Epithelial cell of prostate (primary cell): ENCODE measurements at places on chromosomes 13 and 19.

DNA sequence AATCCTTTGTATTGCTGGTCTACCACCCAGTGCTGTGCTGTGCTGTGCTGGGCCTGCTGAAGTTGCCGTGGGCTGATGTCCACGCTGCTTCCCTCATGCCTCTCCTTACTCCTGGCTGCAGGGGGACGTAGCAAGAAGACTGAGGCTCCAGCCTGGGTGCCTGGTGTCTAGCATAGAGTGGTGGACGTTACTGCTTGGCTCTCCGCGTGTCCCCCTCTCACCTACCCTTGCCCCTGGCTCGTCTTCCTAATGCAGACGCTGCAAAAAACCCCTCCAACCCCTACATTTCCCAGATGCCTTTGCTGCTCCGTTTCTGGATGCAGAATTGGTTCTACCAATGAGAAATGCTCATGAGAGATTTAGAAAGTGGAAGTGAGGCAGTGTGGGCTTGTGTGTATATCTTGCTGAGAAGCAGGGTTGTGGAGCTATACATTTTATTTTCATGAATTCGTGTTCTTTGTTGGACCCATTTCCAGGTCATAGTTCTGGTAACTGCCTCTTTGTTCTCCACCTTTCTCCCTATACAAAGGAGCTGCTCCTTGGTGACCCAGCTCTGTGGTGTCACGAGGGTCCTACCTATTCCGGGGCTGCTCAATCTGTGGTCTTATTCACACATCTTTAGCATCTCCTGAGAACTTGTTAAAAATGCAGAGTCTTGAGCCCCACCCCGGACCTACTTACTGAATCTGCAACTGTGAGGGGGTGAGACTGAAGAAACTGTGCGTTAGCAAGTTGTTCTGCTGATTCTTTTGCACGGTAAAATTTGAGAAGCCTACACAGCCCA, 7.9 kb upstream of the DENND1C start:
- no peak for DNase-seq

GRCh38 chr13:76944456-76944855, 3.9 kb upstream of the ACOD1 start:
- no peak for DNase-seq

- no peak for DNase-seq
Measured at GRCh38 chr13:51298812-51299211, 40.7 kb upstream of the SERPINE3 start.

DNA sequence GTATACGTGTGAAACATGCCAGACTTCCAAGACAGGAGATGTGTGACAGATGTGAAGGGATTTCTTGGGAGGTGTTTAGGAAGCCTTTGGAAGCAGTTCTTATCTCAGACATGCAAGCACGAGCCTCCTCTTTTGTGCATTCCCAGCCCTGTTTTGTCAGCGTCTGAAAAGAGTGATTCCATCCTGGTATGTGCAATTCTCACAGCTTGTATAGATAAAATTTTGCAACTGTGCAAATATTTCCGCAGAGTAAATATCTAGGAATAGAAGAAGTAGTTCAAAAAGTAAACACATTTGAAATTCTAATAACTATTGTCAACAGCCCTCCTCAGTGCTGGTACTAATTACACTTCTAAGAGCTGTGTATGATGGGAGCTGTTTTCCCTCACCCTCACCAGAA, 72.3 kb upstream of the C1QTNF9B start:
- no peak for DNase-seq

DNA sequence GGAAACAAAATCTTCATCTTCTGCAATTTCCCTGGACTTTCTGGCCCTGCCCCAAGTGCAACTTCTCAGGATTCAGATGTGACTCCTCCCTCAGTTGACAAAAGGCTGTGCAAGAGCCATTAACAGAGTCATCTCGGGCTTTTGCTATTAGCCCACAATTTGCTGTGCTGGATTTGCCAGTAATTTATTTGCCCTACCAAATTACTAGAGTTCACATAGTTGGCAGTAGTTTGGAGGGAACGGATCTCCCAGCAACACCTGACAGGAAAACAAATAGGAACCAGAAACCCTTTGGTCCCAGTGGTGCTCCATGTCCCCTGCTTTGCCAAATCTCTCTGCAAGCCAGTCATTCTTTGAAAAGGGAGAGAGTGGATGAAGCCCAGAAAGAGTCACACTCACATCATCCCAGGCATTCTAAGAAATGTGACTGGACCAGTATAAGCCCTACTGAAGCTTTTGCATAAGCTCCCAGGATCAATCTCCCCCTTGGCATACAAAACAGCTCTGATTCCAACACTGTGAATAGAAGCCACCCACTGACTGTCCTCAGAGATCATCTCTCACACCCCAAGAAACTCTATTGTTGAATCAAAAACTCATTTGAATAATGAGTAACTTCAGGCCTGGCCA, 350.1 kb upstream of the NBEA start:
- no peak for DNase-seq

GRCh38 chr19:18373892-18374629, 11.9 kb upstream of the GDF15 start:
- peak; percentile 74 for DNase-seq

DNA sequence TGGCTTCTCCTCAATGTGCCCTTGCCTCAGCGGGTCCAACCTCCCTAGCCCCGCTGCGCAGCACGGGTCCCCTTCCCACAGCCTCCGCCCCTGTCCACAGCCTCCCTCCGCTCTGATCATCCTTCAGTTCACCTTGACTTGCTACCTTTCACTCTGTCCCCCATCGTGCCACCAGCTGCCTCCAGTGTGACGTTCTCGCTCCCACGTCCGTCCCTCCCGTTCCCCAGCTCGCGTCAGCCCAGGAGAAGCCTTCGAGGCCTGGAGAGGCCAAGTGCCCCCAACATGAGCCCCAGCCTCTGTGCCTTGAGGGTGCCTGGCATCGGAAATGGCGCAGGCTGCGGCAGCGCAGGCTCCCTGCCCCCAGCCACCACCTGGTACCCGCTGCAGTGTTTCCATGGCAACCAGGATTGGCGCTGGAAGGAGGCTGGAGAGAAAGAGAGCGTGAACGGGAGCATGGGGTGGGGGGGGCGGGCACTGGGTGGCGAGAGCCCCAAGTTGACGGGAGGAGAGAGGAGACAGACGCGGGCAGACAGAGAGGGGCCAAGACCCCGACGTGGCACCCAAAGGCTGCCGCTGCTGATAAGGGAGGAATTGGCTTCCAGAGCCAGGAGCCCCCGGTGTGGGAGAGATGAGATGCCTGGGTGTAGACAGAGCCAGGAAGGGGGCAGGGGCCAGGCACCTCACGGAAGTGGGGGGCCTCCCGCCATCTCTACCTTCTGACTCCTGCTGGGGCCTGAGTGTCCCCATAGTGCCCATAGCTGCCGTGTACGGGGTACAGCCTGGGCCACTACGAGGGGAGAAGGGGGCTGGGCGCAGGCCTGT, 844 bp upstream of the ASPDH start:
- DNase-seq = no peak

GRCh38 chr19:40685563-40685962, 4.9 kb downstream of the NUMBL start:
- no peak for DNase-seq

DNA sequence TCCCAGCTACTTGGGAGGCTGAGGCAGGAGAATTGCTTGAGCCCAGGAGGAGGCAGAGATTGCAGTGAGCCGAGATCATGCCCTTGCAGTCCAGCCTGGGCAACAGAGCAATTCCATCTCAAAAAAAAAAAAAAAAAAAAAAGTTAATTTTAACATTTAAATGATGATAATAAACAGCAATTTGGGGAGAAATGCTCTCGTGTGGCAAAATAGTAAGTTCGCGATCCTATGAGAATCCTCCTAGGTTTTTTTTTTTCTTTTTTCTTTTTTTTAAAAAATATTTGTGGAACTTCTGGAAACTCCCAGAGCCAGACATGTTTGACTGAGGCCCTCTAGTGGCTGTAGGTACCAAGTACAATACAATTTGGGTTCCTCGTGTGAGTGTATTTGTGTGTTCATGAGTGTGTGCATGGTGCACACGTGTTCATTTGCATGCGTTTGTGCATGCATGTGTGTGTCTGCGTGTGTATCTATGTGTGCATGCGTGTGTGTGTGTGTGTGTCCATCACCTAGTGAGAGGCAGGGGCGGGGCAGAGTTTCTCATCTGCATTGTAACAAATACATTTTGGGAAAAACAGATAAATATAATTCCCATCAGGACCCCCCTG, 31.2 kb downstream of the TMPRSS9 start:
- DNase-seq = peak; percentile 18

- no peak for DNase-seq
Measured at GRCh38 chr19:15297416-15298224, 34.7 kb downstream of the BRD4 start.

DNA sequence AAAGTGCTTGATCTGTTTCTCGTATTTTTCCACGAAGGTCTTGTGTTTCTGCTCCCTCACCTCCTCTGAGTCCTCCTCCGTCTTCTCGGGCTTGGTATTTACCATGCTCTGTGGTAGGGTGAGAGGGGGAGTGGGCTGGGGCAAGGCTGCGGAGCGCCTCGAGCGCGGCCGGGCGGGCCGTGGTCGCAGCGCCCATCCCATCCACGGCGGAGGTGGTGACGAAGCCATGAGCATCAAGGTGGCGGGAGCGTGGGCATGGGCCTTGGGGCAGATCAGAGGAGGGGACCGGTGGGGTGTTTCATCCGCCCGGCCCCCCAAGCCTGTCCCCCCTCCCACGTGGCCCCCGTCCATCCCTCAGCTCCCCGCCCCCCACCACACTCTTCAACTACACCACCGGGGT, 7.9 kb downstream of the CDC37 start:
- DNase-seq = no peak

DNA sequence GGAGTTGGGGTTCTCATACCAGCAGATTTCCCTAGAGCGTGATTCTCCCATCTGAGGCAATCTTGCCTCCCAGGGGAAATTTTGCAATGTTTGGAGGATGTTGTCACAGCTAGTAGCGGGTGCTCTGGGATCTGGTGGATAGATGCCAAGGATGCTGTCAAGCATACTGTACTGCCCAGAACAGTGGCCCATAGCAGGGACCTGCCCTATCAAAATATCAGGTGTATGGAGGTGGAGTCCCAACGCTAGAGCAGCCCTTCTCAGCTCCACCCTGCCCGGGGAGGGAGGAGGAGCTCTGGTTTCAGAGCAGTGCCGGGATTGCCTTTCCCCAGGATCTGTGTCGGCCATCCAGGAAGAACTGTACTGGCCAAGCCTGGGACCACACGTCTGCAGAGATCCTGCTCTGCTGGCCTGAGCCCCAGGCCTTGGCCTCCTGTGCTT, 10.9 kb upstream of the QTRT1 start:
- DNase-seq = no peak

DNA sequence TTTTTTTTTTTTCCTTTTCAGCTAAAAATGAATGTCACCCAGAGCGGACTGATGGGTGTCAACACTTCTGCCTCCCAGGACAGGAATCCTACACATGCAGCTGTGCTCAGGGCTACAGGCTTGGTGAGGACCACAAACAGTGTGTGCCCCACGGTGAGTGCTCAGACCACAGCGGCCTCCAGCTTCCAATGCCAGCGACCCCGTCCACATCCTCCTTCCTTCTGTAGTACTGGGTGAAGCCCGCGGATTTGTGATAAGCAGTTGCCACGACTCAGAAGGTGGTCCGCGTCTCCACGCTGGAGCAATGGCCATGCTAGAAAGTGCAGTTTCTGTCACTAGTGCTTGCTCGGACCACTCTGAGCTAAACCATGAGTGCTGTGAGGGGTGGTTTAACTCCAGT, 6.0 kb downstream of the PROZ start:
- no peak for DNase-seq

DNA sequence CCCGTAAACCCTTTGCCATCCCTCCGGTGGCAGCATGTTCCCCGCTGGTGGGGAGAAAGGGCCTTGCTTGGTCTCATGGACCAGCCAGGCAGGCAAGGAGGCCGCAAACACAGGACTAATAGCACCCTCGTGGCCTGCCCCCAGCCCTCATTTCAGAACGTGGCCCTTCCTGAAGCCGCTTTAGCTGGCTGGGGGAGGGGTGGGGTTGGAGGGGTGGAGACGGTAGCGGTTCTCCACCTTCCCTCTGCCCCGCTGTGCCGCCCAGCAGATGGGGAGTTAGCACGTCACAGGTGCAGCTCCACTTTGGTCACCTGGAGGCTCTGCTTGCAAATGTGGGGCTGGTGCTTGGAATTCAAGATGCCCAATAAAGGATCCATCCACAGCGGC, 59.3 kb upstream of the URI1 start:
- DNase-seq = no peak

GRCh38 chr19:18204394-18205199, 755 bp upstream of the RAB3A start:
- no peak for DNase-seq

GRCh38 chr13:91139232-91139631, 208.3 kb upstream of the MIR17HG start:
- no peak for DNase-seq
